ENCODE measurements at places on chromosomes 12 and 14.

DNA sequence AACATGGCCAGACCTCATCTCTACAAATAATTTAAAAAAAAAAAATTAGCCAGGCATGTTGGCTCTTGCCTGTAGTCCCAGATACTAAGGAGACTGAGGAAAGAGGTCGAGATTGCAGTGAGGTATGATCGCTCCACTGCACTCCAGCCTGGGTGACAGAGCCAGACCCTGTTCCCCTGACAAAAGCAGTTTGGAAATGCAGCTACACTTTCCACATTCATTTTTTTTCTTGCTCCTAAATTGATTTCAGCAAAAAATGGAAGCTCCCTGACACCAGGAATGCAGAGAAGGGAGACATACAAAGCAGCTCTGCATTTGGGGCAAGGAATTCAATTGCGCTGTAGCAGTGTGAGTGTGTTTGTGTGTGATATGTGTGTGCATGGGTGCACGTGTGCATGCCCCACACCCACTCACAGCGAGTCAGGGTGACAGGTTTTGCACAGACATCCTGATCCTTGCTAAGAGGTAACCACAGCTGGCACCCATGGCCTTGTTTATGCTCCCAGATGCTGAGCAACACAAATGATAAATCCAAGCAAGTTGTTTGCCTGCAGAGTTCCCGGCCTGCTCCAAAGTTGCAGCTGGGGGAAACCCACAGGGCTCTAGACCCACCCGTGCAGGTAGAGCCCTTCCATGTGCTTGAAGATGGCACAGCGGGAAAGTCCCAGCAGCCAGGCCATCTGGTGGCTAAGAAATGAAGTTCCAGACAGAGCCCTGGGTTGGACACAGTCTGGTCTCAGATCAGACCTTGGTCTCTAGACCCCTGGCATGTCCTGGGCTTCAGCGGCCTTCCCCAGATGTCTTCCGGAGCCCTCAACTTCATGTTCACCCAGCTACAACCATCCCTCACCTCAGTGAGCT lies 25.9 kb upstream of the BDKRB2 start:
- no peak for DNase-seq

DNA sequence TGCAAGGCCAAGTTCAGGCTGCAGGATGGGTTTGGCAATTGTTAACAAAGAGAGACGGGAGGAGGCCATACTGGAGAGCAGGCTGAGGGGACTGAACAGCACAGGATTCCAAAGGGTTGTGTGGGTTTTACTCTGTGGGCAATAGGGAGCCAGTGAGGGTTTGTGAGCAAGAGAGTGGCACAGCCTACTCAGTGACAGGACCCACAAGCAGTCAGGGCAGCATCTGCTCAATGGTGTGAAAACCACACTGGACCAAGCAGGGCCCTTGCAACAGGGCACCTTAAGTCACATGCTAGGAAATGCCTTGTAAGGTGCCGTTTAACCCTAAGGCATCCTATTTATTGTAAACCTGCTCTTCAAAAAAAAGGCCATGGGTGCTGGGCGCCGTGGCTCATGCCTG lies 22.0 kb downstream of the SYNE3 start:
- no peak for DNase-seq

DNA sequence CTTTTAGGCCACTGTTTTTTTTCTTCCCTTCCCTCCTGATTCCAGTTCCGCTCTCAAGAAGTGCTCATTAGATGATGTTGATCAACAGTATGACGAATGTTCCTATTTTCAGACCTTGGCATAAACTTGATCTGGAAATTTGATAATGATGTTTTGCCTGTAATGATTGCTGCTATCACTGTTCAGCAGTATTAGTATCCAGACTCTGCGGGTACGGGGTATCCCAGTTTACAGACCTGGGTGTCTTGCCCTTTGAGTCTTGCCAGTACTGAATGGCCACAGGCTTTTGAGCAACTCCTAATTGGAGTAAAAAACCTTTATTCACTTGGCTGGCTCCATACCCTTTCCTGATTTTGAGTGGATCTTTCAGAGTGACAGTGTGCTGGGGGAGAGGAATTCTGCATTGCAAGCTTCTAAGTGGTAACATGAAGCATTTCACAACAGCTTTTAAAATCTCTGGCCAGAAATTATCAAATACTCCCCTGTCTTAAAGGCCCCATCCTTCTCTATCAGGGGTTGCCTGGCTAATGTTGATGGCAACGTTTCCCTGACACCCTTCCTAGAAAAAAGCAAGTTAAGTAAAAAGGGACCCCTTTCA lies 5.9 kb upstream of the ASB8 start:
- no peak for DNase-seq

DNA sequence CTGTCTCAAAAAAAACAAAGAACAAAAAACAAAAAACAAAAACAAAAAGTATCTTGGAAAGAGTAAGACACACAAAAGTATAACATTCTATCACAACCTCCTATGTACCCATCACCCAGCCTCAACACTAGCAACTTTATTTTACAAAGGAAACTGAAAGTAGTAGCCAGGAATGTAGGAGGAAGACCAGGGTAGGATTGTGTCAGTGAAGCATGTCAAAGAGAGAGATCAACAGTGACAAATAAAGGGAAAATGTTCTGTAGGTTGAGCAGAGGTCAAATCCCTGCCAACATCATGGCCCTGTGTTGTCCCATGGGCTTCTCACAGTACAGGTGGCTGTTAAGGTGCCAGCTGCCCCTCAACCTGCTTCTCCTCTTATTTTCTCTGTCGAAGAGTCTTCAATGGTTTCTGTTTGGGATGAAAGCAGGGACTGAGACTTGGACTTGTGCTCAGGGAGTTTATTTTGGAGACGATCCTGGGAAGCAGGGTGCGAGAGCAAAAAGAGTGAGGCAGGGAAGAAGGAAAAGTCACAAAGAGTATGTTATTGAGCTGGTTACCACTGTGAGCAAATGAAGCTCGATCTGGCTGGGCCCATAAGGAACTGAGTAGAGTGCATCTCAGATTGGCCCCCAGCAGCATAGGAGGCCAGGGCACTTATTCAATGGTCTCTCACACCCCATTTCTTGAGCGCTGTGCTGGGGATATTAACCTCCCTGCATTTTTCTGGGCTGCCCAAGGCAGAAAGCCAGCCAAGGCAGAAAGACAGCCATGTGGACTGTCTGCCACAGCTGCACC lies 29.4 kb upstream of the CTDSP2 start:
- no peak for DNase-seq

DNA sequence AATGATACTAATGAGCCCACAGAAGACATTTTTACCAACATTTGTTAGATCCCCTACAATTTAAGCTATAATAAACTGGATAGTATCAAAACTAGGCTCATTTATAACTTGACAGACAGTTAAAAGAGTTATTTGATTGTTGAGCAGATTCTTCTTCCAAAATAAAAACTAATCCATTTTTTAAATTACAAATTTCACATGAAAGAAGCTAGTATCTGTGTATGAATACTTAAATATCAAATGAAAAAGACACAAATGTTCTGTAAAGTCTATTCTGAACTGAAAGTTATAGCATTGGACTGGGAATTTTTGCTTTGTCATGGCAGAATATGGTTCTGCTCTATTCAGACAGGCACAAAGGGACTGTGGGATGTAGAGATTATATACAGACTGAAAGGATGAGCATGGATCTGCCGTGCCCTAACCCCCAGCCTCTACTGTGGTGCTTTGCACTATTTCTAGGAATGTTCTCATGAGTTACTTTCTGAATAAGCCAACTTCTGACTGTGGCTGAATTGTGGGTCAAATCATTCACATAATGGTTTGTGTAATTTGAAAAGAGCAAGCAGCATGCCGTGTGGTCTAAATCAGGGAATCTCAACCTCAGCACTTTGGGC lies 352.7 kb downstream of the KCNH5 start:
- DNase-seq: no peak

DNA sequence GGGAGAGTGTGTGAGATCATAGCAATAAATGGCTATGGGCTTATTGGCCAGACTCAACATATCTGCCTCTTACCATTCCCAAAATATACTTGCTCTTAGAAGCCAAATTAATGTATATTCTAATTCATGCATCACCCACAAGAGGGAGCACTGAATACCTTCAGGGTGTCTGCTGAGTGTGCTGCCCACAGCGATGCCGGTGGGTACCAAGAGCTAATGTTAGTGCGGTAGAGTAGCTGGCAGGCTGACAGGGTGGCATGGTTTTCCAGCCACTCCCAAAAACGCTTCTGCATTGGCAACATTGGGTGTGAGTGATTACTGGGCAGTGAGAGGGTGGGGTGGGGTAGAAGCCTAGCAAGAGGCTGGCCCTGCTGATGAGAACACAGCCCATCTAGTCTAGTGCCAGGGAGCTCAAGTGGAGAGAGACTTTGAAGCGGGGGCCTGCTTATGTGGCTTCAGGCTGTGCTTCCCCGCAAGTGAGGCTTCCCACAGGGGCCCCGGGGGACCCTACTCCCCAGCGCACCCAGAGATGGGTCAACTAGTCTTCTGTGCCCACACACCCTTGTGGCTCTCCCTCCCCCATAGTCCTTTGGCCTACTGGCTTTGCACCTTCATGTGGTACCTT lies 9.2 kb upstream of the PLEKHD1 start:
- no peak for DNase-seq

DNA sequence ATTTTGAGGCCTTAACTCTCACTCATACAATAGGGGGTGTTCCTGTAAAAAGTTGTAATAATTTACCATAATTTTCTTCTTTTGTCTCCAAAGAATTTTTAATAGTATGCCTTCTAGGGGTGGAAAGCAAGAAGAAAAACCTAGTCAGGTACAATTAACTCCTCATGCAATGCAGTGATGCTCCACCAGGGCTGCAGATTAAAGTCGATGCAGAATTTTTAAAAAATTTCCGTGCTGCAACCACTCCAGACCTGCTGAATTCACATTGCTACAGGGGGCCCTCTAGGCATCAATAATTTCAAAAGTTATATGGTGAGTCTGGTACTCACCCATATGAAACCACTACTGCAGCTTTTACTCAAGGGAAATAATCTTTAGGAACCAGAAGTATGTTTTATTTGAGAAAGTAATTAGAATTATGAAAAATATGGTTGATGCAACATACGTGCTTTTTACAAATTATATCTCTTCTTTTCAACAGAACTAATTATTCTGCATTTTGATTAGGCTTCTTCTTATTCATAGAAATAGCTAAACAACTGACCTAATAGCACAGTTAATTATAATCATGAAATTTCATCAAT lies 353.2 kb downstream of the BCAT1 start:
- DNase-seq: no peak

GRCh38 chr14:96303981-96304380 lies 48.0 kb downstream of the BDKRB1 start:
- DNase-seq: no peak

DNA sequence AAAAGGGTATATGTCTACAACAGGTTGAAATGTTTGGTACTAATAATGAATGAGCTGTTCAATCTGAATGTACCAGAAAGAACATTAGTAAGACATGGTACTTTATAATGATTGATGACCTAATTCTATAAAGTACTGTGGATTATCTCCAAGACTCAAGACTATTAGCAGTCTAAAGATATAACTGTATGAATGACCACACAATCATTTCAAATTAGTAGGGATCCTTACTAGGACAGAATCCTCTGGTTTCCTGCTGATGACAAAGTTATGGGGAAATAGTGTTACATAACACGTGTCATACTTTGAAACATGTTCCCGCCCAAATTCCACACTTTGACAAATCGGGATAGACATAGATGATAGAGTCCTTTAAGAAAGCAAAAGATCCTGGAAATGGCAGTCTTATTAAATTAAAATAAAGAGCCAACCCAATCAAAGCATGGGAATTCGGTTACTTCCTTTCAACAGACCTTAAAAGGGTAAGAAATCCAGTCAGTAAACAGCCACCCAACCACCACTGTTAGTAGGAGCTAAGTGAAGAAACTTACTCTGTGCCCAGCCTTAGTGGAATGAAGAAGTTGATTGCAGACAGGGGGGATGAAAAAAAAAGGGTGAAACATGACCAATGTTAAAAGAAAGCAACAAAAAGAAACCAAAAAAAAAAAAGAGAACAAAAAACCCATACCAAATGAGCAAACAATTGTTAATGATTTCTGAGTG lies 2.8 kb downstream of the VPS29 start:
- DNase-seq: no peak

DNA sequence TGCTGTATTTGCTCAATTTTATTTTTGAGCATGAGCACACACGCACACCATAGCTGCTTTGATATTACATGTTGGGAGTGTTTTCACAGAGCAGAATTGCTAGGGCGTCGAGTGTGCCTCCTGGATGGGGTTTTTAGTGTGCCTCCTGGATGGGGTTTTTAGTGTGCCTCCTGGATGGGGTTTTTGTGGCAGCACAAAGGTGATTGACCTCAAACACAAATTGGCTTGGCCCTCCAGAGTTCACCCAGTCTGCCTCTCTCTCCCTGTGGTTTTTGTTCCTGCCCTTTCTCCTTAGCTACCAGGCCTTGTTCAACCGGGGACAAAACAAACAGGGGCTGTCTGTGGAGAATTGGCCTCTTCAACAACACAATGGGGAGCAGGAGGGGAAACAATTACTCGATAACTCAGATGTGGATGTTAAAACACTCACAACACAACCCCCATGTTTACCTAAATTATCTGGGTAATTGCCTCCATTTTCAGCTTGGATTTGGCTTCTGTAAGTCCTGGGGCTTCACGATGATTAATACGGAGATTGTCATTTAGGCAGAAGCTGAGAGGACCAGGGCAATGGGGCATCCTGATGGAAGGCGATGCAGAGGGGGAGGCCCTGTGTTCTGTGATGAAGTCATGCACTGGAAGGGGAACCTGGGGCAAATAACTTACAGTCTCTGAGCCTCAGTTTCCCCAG lies 26.9 kb downstream of the TBX3 start:
- no peak for DNase-seq

GRCh38 chr12:6276956-6277620 lies 33.4 kb upstream of the PLEKHG6 start:
- DNase-seq: no peak

DNA sequence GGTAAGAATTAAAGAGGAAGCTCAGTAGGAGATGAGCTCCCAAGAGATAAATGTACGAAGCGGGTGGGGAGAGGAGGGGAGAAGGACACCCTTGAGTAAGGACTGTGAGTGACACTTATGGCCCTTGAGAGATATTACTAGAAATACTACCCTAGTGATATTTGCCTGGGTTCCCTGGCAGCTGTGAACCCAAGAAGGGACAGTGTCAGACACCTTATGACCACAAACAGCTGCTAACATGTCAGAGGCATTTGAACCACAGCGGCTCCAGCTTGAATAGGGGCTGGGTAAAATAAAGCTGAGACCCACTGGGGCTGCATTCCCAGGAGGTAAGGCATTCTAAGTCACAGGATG lies 19.6 kb upstream of the SLC6A12 start:
- no peak for DNase-seq

GRCh38 chr12:22121224-22121623 lies 75.2 kb downstream of the CMAS start:
- peak; percentile 51 for DNase-seq

GRCh38 chr14:99797231-99797630 lies 4.0 kb downstream of the EML1 start:
- no peak for DNase-seq

DNA sequence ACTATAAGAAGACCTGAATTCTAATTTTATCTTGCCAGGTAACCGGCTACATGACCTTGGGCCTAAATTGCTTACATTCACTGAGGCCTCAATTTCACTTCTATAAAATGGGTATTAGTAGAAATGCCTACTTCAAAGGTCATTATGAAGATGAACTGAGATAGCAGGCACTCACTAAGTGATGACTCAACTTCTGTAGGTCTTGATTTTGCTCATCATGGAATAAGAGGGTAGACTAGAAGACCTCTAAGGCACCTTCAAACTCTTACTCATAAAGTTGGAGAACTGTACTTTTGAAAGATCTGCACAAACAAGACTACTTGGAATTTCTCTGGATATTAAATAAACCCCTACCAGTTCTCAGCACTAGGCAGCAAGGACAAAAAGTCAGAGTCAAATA lies 39.3 kb upstream of the FRMD6 start:
- DNase-seq: no peak
